ENCODE measurements at places on chromosomes 6 and 20. TPM values are rescaled to one million over a fixed set of nuclear protein-coding genes. Genes with fewer than 3 reads are reported as not detected.

GRCh38 chr20:17681726-17682102 is 328 bp downstream of the RRBP1 start:
- ATAC-seq: peak; percentile 0

DNA sequence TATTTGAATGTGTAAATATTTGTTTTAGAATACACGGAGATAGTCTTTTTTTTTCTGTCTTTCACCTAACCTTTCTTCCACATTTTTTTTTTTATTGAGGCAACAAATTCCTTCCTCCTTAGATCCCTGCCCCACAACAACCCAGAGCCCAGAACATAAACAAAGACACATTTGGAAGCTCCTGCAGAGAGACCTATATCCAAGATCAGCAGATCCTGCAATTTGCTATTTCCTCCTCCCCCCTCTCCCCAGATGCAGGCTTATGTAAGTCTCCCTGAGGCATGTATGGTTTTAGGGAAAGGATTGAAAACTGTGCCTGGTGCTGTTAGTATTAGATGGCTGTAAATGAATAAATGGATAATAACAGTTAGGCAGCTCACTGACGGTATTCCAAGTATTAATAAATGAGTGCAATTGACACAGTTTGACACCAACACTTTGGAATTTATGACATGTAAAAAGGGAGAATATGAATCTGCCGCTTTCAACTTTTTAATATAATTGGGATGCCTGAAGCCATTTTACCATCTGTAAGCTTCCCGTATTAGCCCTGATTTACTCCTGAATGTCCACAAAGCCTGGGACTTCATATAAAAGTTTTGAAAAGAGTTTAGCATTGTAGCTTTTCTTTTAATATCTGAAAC is 608.3 kb upstream of the CITED2 start:
- no peak for ATAC-seq

DNA sequence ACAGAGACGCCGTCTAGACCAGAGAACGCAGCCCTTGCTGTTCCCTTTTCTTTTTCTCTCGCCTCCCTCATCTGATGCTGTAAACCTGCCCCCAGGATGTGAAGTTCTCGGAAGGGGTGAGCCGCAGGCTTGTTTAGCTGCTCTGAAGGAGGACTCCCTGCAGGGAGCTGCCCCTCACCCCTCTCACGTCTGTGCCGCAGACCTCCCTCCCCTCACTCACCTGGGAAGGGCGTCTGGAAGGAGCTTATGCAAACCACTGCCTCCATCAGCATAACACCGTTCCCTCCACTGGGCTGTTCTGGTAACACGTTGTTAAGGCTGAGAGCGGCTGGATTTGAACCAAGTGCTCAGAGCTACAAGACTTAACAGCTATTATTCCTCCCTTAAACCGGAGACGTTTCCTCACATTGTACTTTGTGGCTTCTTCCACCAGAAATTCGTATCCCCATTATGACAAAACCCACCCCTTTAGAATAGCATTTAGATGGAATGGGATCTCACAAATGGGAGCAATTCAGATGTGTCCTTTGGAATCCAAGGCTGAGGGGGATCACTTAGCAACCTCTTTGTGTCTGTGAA is 99.8 kb downstream of the SMOC2 start:
- ATAC-seq: no peak

- ATAC-seq: no peak
Measured at GRCh38 chr6:124423621-124424020, 538.6 kb upstream of the RNF217 start.

DNA sequence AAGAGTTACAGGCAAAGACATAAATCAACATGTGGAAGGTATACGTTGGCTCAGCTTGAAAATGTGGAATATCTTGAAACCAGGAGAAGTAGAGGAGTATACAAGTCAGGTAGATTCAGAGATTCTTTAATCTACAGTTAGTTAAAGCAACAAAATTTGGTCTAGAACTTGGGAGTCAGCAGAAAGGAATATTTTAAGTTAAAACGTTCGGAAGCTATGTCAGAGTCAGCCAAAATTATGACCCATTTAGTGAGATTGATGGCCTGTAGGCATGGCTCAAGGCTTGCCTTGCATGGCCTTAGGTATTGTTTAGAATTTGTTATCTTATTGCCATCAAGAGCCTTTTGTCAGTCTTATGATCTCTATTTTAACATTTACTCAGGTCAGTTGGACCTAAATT is 94.1 kb upstream of the TMEM181 start:
- no peak for ATAC-seq

The SEMG1 gene
- total RNA-seq: not detected

The TPD52L1 gene
- total RNA-seq: 217 TPM

DNA sequence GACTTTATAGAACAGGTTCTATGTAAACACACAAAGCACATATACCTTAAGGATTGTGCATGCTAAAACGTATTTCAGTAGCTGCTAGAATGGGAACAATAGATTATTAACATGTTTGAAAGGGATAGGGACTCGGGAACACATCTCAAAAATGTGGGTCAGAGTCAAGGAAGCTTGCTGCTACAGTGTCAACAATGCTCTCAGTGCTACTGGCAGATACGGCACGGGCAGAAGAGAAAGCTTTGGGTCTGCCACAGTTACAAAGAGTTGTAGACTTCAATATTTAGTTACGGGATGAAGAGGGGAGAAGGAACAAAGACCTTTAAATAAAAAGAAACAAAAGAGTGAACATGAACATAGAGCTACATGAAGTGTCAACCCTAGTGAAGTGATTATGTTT is 170.5 kb downstream of the BACH2 start:
- no peak for ATAC-seq

The BTNL2 gene
- not detected for total RNA-seq

DNA sequence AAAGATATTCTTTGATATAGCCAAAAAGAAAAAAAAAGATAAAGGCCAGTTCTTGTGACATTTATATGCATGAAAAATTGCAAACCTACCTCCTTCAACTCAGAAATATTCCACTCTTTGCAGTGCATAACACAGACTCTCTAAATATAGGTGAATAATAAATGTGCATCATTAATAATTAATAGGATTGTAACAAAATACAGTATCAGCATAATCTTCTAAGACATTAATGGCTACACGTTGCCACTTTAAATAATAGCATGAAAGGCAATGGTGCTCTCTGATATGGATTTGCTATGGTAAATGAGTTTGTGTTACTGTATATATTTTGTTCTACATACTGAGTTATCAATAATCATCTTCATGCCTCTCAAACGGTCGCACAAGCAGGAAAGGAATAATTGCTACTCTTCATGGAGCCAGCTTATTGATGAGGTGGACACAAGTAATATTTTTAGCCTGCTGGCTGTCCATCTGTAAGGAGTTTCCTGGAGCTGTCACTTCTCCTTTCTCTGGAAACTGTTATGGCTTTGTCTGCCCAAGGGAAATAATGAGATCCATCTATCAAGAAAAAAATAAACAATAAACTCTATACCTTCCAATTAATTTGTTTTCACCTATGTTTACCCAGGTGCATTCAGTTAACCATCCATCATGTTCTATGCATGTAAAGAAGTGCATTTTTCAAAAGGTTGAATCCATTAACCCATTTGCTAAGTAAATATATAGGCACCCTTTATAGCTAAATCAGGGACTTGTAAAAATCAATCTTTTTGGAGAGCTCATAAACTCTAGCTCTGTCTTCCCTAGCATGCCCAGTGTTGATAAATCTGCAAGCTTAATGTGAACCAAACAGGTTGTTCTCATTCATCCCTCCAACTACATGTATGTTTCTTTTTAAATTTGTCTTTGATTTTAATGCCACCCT is 253.0 kb downstream of the NKAIN2 start:
- no peak for ATAC-seq

Measured in esophagus mucosa (tissue), 1 donor.